Ascending aorta (tissue), 2 donors: ENCODE measurements at places on chromosomes 5 and 9. TPM values are rescaled to one million over a fixed set of nuclear protein-coding genes. Genes with fewer than 3 reads are reported as not detected.

DNA sequence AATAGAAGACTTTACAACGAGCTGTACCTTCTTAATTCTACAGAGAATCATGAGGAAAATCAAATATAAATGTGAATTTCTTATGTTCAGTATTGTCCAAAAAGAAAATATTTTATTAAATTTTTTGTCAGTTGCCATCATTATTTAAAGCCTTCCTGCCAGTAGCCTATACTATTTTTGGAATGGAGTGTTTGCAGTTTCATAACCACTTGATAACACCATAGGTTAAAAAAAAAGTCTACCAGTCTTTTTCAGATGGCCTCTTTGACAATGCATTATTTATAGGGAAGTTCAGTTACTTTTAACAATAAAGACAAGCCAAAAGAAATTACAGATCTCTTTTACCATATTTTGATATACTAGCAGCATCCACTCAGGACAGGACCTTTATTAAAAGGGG lies 80.3 kb upstream of the CCDC152 start:
- no peak for DNase-seq

- peak; percentile 78 for DNase-seq
Measured at GRCh38 chr9:97237951-97238889, 69.2 kb upstream of the CCDC180 start.

DNA sequence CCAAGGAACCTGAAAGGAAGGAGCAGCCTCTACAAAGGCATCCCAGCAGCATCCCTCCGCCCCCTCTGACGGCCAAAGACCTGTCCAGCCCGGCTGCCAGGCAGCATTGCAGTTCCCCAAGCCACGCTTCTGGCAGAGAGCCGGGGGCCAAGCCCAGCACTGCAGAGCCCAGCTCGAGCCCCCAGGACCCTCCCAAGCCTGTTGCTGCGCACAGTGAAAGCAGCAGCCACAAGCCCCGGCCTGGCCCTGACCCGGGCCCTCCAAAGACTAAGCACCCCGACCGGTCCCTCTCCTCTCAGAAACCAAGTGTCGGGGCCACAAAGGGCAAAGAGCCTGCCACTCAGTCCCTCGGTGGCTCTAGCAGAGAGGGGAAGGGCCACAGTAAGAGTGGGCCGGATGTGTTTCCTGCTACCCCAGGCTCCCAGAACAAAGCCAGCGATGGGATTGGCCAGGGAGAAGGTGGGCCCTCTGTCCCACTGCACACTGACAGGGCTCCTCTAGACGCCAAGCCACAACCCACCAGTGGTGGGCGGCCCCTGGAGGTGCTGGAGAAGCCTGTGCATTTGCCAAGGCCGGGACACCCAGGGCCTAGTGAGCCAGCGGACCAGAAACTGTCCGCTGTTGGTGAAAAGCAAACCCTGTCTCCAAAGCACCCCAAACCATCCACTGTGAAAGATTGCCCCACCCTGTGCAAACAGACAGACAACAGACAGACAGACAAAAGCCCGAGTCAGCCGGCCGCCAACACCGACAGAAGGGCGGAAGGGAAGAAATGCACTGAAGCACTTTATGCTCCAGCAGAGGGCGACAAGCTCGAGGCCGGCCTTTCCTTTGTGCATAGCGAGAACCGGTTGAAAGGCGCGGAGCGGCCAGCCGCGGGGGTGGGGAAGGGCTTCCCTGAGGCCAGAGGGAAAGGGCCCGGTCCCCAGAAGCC lies 30.8 kb downstream of the CD180 start:
- peak; percentile 93 for DNase-seq

DNA sequence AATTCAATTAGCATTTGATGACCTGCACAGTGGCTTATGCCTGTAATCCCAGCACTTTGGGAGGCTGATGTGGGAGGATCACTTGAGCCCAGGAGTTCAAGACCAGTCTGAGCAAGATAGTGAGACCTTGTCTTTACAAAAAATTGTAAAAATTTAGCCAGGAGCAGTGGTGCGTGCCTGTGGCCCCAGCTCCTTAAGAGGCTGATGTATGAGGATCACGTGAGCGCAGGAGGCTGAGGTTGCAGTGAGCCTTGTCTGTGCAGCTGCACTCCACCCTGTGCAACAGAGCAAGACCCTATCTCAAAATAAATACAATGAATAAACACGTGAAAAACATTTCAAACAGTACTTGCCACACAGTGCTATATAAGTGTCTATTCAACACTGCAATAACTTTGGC lies 4.2 kb downstream of the ABCA1 start:
- no peak for DNase-seq

GRCh38 chr9:84997472-84997871 lies 327.9 kb downstream of the NTRK2 start:
- DNase-seq = no peak

DNA sequence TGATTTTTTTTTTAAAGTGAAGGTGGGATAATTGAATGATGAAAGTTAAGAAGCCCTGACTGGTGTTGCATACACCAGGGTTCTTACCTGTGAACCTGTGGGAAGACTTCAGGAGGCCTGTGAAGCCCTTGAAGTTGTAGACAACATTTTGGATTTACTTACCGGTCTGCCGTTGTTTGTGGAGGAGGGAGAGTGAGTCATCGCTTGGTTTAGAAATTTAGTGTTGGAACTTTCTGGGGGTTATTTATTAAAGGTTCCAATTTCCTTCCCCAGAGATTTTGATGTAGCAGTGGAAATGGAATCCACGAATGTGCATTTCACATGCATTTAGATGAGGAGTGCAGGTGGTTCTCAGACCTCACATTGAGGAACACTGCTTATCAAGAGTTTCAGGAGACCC lies 49.6 kb downstream of the ARHGAP26 start:
- no peak for DNase-seq

Gene ARHGAP26
- total RNA-seq = 34.9 TPM

Gene LSM11
- total RNA-seq = 1.3 TPM

Gene PDLIM4
- total RNA-seq = 49.1 TPM

Gene GARIN3
- not detected for total RNA-seq
